ENCODE measurements at places on chromosomes 5 and 9.

DNA sequence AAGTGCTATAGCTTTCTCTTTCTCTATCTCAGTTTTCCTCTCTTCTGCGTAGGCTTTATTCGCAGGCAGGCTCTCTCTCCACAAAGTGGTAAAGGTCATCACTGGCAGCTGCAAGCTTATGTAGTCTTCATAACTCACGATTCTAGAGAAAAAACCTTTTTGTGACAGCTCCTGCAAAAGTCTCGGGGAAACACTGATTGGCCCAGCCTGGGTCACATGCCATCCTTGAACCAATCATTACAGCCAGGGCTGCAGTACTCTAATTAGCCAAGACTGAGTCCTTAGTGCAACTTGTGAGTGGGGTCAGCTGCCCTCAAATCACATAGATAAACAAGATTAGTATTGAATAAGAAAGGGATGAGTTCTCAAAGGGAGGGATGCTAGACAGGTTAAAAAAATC, 18.3 kb upstream of the FRMPD1 start:
- DNase-seq: no peak

GRCh38 chr5:32499261-32499660, 54.7 kb upstream of the ZFR start:
- no peak for DNase-seq

DNA sequence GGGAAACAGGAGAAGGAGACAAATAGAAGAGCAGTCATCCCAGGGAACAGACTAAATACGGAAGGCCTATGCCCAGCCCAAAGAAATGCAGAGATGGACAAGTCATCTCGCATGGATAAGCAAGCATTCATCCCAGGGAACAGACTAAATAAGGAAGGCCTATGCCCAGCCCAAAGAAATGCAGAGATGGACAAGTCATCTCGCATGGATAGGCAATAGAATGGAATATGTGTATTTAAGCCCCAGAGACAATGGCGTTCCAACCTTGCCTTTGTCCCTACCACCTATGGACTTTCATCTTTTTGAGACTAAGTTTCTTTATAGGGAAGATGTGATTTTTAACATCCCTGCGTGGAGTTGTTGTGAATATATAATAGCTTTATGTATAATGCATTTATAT, 242.2 kb upstream of the TNC start:
- no peak for DNase-seq

- DNase-seq: no peak
These were observed 383.3 kb downstream of the PSAT1 start for GRCh38 chr9:78680196-78680595.

- DNase-seq: peak; percentile 69
These were observed 674 bp downstream of the TSPAN17 start for GRCh38 chr5:176647843-176648473.

GRCh38 chr5:78560000-78560855, 88.3 kb downstream of the LHFPL2 start:
- DNase-seq: no peak

DNA sequence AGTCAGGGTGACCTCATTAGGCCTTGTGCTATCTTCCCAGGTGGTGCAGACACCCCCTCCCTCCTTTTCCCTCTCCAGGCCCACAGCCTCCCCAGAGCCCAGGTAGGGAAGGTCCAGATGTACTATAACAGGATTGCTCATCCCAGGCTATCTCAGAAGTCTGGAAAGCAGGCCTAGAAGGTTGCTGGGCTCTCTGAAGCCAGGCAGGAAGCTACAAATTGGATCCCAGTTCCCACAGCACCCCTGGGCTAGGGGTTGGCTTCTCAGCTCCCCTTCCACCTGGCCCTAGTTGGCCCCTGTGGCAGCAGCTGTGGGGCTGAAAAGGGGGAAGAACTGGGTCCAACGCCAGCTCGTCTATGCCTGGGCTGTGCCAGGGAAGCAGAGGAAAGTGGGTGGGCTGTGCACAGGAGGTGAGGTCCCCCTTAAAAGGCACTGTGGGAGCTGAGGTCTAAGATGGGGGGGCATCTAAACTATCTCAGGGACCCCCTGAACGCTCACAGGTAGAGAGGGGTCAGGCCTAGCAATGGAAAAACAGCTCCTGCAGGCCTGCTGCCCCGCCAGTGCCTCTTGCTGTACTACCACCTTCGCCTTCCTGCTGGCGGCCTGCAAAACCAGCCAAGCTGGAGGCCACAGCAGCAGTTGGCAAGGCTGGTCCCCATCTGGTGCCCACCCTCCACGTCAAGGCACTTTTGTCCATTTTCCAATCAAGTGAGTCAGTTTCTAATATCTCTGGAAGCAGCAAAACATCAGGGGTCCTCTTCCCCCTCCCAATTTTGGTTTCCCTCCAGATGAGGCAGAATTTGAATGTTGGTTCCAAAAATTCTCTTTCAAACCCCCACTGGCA, 13.3 kb upstream of the PSMD5 start:
- DNase-seq: peak; percentile 21

GRCh38 chr5:98581112-98581997, 192.1 kb upstream of the RGMB start:
- no peak for DNase-seq

GRCh38 chr9:131657037-131657377, 82.9 kb downstream of the RAPGEF1 start:
- DNase-seq: peak; percentile 34

DNA sequence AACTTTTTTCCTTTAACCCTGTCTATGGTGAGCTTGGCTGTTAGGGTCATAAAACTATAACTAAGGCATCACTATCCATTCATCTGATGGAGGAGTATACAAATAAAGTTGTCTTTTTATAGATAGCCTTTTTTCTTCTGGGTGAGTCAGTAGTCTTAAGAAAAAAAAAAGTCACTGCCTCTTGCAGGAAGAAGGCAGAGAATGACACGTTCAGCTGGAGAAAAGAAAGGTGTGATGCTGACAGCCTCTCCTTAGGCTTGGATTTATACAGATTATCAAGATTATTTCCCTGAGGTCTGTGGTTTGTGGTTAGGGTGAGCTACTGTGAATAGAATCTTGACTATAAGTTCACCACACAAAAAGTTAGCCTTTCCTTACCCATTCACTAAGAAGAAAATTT, 23.0 kb downstream of the EPB41L4B start:
- DNase-seq: no peak

DNA sequence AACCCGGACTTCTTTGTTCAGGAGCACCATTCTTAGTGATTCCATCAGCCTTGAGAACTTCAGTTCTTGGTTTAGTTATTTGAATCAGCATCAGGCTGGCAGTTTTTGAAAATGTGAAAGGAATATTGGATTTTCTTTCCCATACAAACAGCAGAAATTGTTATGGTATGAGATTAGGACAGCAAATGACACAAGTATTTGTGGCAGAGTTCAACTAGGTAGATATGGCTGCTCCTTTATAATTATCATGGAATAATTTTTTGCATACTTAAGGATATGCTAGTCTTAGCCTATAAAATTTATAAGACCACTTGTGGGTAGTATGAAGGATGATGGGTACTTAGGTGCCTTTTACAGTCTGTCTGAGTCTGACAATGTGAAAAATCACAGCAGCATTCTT, 25.5 kb downstream of the ERAP2 start:
- DNase-seq: no peak

DNA sequence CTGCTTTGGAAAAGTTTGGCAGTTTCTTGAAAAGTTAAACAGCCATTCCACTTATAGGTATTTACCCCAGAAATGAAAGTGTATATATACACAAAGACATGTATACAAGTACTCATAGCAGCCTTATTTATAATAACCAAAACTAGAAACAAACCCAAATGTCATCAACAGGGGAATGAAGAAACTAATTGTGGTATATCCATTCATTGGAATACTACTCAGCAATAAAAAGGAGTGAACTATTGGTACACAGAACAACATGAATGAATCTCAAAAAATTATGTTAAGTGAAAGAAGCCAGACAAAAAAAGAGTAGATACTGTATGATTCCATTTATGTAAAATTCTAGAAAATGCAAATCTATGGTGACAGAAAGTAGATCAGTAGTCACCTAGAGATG, 2.7 kb downstream of the MORN5 start:
- no peak for DNase-seq

DNA sequence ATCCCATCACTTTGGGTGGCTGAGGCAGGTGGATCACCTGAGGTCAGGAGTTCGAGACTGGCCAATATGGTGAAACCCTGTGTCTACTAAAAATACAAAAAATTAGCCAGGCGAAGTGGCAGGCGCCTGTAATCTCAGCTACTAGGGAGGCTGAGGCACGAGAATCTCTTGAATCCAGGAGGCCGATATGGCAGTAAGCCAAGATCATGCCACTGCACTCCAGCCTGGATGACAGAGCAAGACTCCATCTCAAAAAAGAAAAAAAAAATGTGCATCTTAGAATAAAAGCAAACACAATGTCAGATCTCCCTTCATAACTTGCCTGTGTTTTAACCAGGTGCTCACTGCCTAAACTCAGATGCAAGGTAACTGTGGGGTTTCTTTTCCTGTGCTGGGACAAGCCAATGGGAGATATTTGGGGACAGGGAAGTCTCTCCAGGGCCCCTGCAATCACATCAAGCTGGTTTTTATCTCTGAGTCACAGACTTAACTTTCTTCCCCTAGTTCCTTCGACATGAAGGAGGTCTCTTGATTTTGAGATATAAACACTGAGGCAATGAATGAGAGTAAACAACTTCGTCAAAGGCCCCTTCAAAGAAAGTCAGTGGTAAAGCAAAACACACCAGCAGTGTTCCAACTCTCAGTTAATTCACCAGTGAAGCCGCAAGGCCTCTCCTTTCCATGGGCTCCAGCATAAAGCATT, 99.1 kb downstream of the SNX18 start:
- no peak for DNase-seq

- DNase-seq: no peak
These were observed 29.5 kb downstream of the PFDN1 start for GRCh38 chr5:140273401-140273877.

GRCh38 chr5:80291761-80292160, 28.0 kb upstream of the SPZ1 start:
- DNase-seq: no peak

GRCh38 chr9:114539701-114540380, 34.6 kb upstream of the WHRN start:
- DNase-seq: no peak

DNA sequence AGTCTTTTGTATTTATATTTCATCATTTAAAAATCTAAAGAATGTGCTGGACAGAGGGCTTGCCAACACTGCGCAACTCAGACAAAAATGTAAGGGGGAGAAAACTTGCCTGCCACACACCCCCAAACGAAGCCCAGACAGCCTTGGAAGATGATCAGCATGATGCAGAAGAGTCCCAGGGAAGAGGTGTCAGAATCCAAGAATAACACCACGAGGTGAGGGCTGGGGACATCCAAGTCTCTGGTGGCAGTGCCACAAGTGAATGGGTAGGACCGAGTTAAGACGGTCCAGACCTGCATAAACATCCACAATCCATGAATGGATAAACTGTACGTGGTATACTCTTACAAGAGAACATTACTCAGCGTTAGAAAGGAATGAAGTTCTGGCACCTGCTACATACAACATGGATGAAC, 10.4 kb downstream of the EPB41L4B start:
- DNase-seq: no peak

- no peak for DNase-seq
These were observed 43.4 kb upstream of the PLPP6 start for GRCh38 chr9:4618700-4619099.

DNA sequence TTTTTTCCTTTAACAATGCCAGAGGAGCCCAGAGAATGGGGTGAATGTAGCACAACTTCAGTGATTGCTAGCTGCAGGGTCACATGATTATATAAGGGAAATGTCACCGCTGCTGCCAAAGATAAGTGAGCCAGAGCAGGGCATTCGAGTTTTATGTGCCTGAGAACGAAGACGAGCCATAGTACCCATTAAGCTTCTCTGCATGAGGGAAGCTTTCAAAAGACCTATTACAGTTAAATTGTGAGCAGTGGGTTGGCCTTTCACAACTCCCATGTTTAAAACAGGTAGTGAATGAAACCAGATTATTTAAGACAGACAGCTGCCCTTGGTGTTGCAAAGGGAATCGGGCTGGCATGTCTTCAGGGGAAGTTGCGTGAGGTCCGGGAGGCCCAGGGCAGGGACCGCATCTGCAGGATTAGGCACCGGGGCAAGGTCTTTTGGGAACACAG, 82.4 kb upstream of the TNFAIP8 start:
- no peak for DNase-seq

- DNase-seq: no peak
These were observed 16.8 kb upstream of the TCOF1 start for GRCh38 chr5:150340614-150341255.

DNA sequence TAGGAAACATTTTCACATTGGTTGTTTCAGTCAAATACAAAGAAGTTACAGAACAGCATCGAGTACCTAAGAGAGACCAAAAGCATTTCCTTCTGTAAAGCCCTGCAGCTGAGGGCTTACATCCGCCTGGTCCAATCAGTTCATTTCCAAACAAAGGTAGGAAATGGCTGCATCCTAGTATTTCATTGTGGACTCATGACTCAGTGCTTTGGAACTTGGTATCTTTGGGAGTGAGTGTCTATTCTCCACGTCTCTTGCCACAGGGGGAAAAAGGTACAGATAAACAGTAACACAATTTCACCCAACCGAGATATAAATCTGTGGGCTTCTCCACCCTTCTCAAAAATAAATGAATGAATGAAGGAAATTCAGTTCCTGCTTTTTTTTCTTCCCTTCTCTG, 75.4 kb downstream of the NFIB start:
- DNase-seq: peak; percentile 35

GRCh38 chr5:105840800-105841199, 1829.9 kb downstream of the EFNA5 start:
- DNase-seq: peak; percentile 55

DNA sequence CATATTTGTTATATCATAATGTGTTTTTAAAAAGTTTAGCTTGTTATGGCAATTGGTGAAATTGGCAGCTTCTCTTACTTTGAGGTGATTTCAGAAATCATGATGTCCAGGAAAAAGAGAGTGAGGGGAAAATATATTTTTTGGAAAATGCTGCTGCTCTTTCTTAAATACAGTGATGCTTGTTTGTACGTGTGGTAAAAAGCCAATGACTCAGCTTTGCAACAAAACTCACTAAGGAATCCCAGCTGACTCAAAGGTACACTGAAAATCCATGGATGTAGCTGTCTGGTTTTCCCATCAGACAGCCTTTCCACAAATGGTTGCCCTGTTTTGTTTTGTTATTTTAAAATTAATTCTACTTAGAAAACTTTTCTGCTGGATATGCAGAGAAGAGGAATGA, 306.4 kb upstream of the PAPPA start:
- DNase-seq: no peak

- no peak for DNase-seq
These were observed 119.8 kb upstream of the TBC1D2 start for GRCh38 chr9:98375138-98375726.

DNA sequence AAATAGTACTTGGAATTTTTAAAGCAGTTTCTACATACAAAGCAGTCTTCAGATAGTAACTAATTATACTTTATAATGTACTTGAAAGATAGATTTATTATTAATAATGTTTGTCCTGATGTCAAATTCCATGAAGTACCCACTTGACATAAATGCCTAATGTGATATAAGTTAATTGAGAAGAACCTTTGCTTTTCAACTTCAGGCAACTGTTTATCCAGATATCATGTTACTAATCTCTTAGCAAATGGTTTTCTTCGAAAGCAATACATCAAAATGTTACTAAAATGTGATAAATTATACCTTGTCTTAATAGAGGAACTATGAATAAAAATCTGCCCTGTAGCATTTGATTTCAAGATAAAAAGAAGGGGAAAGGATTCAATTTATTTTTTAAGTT, 146.8 kb upstream of the FBXL17 start:
- DNase-seq: peak; percentile 8

Measured in DMS53 (cell line).